ENCODE measurements at places on chromosomes 12 and 14.

- DNase-seq: no peak
These were observed 100.0 kb downstream of the DUSP6 start for GRCh38 chr12:89252284-89252683.

DNA sequence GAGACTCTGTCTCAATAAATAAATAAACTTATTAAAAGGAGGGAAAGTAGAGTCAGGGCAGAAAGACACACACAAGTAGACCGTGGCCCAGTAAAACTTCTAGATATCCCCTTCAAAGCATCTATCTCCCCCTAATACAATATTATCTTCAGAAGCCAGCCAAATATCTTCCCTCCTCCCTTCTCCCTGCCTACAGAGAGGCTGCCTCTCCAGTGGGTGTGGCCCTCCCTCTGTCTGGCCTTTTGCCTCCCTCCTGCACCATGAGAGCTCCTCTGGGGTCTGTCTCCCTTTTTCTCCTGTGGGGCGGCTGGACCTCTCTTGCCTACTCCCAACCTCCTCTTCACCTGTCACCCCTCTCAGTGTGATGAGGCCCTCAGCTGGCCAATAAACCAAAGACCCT lies 139.2 kb downstream of the EGLN3 start:
- DNase-seq: no peak

- DNase-seq: no peak
These were observed 43.3 kb downstream of the MMAB start for GRCh38 chr12:109529691-109530640.

- no peak for DNase-seq
These were observed 167.1 kb downstream of the CHST11 start for GRCh38 chr12:104623883-104624282.

DNA sequence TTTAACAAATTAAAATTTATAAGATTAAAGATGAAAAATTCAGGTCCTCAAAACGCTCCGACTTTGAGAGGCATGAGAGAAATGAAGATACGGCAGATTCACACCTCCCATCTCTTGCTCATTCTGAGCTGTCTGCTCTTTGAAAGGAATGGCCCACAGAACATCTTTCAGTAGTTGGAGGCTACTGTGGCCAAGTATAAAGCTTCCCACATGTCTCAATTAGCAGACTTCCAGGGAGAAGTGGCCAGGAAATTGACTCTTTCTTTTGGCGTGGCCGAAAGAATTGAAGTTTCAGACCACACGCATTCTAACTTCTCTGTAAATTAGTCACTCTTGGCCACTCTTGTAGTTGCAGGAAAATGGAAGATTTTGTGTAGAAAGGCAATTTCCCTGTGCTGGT lies 129.2 kb downstream of the DIP2B start:
- DNase-seq: peak; percentile 32

GRCh38 chr14:52299692-52300278 lies 14.3 kb upstream of the PTGER2 start:
- peak; percentile 78 for DNase-seq
